ENCODE measurements at places on chromosomes 13 and 19. TPM values are rescaled to one million over a fixed set of nuclear protein-coding genes. Genes with fewer than 3 reads are reported as not detected.

The LIM2 gene
- 168 TPM for total RNA-seq

The OR10H1 gene
- not detected for total RNA-seq

The RNASEH2A gene
- 20.2 TPM for total RNA-seq

The DKKL1 gene
- not detected for total RNA-seq

The SLC25A41 gene
- total RNA-seq, result not detected

The LYPD5 gene
- 2.6 TPM for total RNA-seq

The ZNF418 gene
- total RNA-seq, result 31.7 TPM

The ZNF546 gene
- total RNA-seq, result 19.0 TPM

The ANGPTL4 gene
- 2.4 TPM for total RNA-seq

The OLFM2 gene
- 88.7 TPM for total RNA-seq

The CTXN1 gene
- total RNA-seq, result 10.9 TPM

The ZNF132 gene
- total RNA-seq, result 13.2 TPM

The IFI30 gene
- total RNA-seq, result 5.8 TPM

The RETN gene
- total RNA-seq, result not detected

The FCAR gene
- 5.2 TPM for total RNA-seq

The C5AR1 gene
- total RNA-seq, result 2.0 TPM

The BRSK1 gene
- total RNA-seq, result 32.5 TPM

The ZNF813 gene
- total RNA-seq, result 8.0 TPM

The LILRB2 gene
- 1.2 TPM for total RNA-seq

The PGLYRP2 gene
- not detected for total RNA-seq

The NOVA2 gene
- total RNA-seq, result 10.1 TPM

The PBX4 gene
- total RNA-seq, result 8.6 TPM

The ZSCAN4 gene
- not detected for total RNA-seq

The PSG2 gene
- total RNA-seq, result not detected

The GIPC3 gene
- total RNA-seq, result 0.60 TPM

The TLE6 gene
- 5.2 TPM for total RNA-seq

The AP1M1 gene
- total RNA-seq, result 53.2 TPM

The MIA gene
- total RNA-seq, result 3.4 TPM

The SELENOV gene
- total RNA-seq, result 1.7 TPM

The CDK8 gene
- total RNA-seq, result 22.3 TPM

The CYP2A7 gene
- not detected for total RNA-seq

The CACNA1A gene
- total RNA-seq, result 23.1 TPM

The FGF14 gene
- 16.3 TPM for total RNA-seq

The SYNGR4 gene
- total RNA-seq, result not detected

The ELSPBP1 gene
- total RNA-seq, result 1.5 TPM

The ZNF208 gene
- 34.3 TPM for total RNA-seq

The ZNF20 gene
- 15.7 TPM for total RNA-seq

The ZNF45 gene
- 24.6 TPM for total RNA-seq

The NLRP11 gene
- total RNA-seq, result not detected

The QPCTL gene
- total RNA-seq, result 8.2 TPM

The CEACAM8 gene
- 0.55 TPM for total RNA-seq

The TPRX1 gene
- not detected for total RNA-seq

The ZNF791 gene
- 47.4 TPM for total RNA-seq

The MEIS3 gene
- total RNA-seq, result 31.7 TPM

The KLK4 gene
- total RNA-seq, result not detected

The SLC6A16 gene
- total RNA-seq, result 0.93 TPM

The ACTMAP gene
- total RNA-seq, result 2.6 TPM

The AMER2 gene
- 336 TPM for total RNA-seq

The FBXO27 gene
- total RNA-seq, result 9.3 TPM

The TBC1D17 gene
- total RNA-seq, result 24.8 TPM

The ICAM4 gene
- 0.38 TPM for total RNA-seq

The SPACA4 gene
- total RNA-seq, result not detected

The NKPD1 gene
- total RNA-seq, result 0.60 TPM

The WDR87 gene
- not detected for total RNA-seq

The FFAR3 gene
- 0.44 TPM for total RNA-seq

The GRK1 gene
- 25.6 TPM for total RNA-seq

All from camera-type eye (tissue), 1 donor.